Activated naive CD4-positive, alpha-beta T cell treated with anti-CD3 and anti-CD28 coated beads for 36 hours (primary cell): ENCODE measurements at places on chromosomes 5 and 9.
A peak's percentile ranks its signal among the peaks of the same experiment; 100 is the strongest.

GRCh38 chr5:35009657-35010056, 38.1 kb downstream of the AGXT2 start:
- no peak for DNase-seq
- H3K4me3 ChIP-seq: no peak overlapping the region
- no peaks in the 10 kb centered on the region for H3K4me1 ChIP-seq
- no peaks in the 10 kb centered on the region for H3K36me3 ChIP-seq

DNA sequence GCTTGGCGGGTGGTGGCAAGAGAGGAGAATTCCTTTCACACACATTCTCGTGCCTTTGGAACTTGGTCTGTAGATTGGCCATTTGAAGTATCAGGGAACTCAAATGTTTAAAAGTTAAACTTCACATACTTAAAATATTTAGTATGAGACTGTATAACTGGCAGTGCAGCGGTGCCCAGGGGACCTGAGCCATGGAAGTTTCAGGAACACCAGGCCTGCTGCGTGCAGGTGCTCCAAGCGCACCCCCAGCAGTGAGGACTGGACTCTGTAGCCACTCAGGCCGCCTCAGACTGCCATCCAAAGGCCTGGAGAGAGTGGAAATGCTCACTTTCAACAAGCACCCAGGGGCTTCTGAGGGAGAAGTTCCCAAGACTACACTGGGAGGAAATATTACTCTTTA, 273.5 kb upstream of the IRX2 start:
- H3K27me3 ChIP-seq: no peaks in the 10 kb centered on the region
- no peak overlapping the region for H3K27ac ChIP-seq
- DNase-seq: no peak
- H3K4me1 ChIP-seq: no peaks in the 10 kb centered on the region
- H3K36me3 ChIP-seq: no peaks in the 10 kb centered on the region

GRCh38 chr5:162817364-162817763, 620.0 kb upstream of the CCNG1 start:
- no peak overlapping the region for H3K4me3 ChIP-seq
- H3K4me1 ChIP-seq: no peaks in the 10 kb centered on the region
- H3K36me3 ChIP-seq: no peaks in the 10 kb centered on the region
- no peaks in the 10 kb centered on the region for H3K27me3 ChIP-seq

GRCh38 chr9:117656002-117656401, 48.2 kb upstream of the TLR4 start:
- H3K4me1 ChIP-seq: no peaks in the 10 kb centered on the region
- DNase-seq: no peak
- H3K27me3 ChIP-seq: no peaks in the 10 kb centered on the region
- no peaks in the 10 kb centered on the region for H3K36me3 ChIP-seq

DNA sequence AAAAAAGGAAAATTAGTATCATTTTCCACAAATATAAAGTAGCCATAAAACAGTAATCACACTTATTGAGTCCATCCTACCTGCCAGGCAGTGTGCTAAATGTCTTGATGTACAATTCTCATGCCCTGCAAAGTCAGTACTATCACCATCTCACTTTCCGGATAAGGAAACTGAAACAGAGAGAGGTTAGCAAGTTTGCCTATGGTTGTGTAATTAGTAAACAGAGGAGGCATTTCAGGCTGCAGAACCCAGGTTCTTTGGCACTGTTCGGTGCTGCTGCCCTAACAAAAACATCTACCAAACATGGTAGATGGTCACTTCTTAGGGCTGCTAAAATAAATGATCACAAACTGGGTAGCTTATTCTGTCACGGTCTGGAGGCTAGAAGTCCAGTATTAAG, 22.6 kb downstream of the PLAC8L1 start:
- H3K4me3 ChIP-seq: no peak overlapping the region
- no peaks in the 10 kb centered on the region for H3K36me3 ChIP-seq
- peaks cover 20% of the 10 kb centered on the region for H3K27me3 ChIP-seq
- no peak overlapping the region for H3K27ac ChIP-seq
- no peak for DNase-seq

GRCh38 chr5:37876943-37877342, 37.1 kb upstream of the GDNF start:
- no peak overlapping the region for H3K4me3 ChIP-seq
- H3K27me3 ChIP-seq: no peaks in the 10 kb centered on the region
- H3K36me3 ChIP-seq: no peaks in the 10 kb centered on the region
- H3K4me1 ChIP-seq: no peaks in the 10 kb centered on the region
- no peak for DNase-seq
- no peak overlapping the region for H3K27ac ChIP-seq

DNA sequence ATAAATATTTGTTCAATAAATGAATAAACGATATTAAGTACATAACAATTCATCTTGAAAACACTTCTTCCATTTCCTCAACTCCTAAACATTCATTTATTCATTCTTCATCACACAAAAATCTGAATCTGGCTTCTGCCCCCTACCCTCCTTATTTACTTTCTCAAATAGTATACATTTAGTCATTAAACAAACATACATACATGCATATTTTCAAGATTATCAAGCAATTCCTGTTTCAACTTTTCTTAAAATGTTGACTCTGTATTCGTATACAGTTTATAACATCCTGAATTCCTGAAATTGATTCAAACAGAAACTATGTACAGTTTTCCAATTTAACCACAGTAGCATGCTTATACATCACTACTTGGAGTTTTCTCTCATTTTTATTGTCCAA, 129.0 kb downstream of the MUSK start:
- H3K36me3 ChIP-seq: no peaks in the 10 kb centered on the region
- no peak overlapping the region for H3K4me3 ChIP-seq
- no peaks in the 10 kb centered on the region for H3K27me3 ChIP-seq
- H3K4me1 ChIP-seq: no peaks in the 10 kb centered on the region
- H3K27ac ChIP-seq: no peak overlapping the region

GRCh38 chr9:18910435-18910834, 122.6 kb downstream of the SAXO1 start:
- H3K4me1 ChIP-seq: no peaks in the 10 kb centered on the region
- no peak for DNase-seq
- no peaks in the 10 kb centered on the region for H3K36me3 ChIP-seq
- no peak overlapping the region for H3K4me3 ChIP-seq
- H3K27ac ChIP-seq: no peak overlapping the region

DNA sequence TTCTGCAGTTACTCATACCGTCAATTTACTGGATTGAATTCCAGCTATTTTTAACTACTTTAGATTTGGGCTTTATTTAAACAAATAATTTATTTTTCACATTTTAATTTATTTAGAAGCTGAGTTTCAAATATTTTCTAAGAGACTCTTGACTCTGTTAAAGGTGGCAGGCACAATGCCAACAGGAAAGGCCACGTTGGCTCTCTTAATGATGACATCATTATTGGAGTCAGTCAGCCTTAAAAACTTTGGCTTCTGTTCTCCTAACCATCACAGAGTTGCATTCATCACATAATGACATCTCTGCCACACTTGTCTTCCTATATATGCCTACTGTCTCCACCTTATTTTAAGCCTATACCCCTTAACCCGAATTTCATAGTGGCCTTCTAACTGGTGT, 172.3 kb upstream of the PLPPR1 start:
- H3K36me3 ChIP-seq: no peaks in the 10 kb centered on the region
- no peaks in the 10 kb centered on the region for H3K4me1 ChIP-seq
- no peak overlapping the region for H3K4me3 ChIP-seq
- no peak overlapping the region for H3K27ac ChIP-seq
- DNase-seq: no peak
- H3K27me3 ChIP-seq: no peaks in the 10 kb centered on the region

DNA sequence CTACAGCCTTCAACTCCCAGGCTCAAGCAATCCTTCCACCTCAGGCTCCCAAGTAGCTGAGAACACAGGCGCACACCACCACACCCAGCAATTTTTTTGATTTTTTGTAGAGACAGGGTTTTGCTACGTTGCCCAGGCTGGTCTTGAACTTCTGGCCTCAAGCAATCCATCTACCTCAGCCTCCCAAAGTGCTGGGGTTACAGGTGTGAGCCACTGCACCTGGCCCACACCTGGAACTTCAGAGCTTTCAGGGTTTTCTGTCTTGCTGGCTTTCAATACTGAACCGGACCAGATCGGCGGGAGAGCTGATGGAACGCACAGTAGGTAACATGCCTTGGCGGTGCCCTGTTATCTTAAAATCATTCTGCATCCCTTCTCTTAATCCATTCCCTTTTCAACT, 30.8 kb downstream of the IPPK start:
- no peak overlapping the region for H3K4me3 ChIP-seq
- H3K27ac ChIP-seq: no peak overlapping the region
- H3K4me1 ChIP-seq: no peaks in the 10 kb centered on the region
- no peaks in the 10 kb centered on the region for H3K27me3 ChIP-seq
- no peak for DNase-seq

GRCh38 chr9:110767559-110768063, 99.0 kb downstream of the MUSK start:
- H3K36me3 ChIP-seq: no peaks in the 10 kb centered on the region
- no peaks in the 10 kb centered on the region for H3K4me1 ChIP-seq
- no peak overlapping the region for H3K4me3 ChIP-seq
- no peak overlapping the region for H3K27ac ChIP-seq
- H3K27me3 ChIP-seq: no peaks in the 10 kb centered on the region

- no peaks in the 10 kb centered on the region for H3K27me3 ChIP-seq
- H3K36me3 ChIP-seq: peaks cover 55% of the 10 kb centered on the region
- peak; percentile 27 for DNase-seq
- H3K4me1 ChIP-seq: peaks cover 11% of the 10 kb centered on the region
- peak overlapping the region; percentile 60 for H3K27ac ChIP-seq
These were observed 109.1 kb downstream of the DOCK2 start for GRCh38 chr5:169746147-169746694.

GRCh38 chr5:124025306-124025845, 513.4 kb downstream of the CSNK1G3 start:
- no peaks in the 10 kb centered on the region for H3K4me1 ChIP-seq
- no peak overlapping the region for H3K27ac ChIP-seq
- no peaks in the 10 kb centered on the region for H3K27me3 ChIP-seq
- no peak for DNase-seq
- H3K36me3 ChIP-seq: no peaks in the 10 kb centered on the region

GRCh38 chr9:101376111-101376848, 8.5 kb downstream of the BAAT start:
- H3K27me3 ChIP-seq: peaks cover 19% of the 10 kb centered on the region
- H3K36me3 ChIP-seq: no peaks in the 10 kb centered on the region
- H3K4me1 ChIP-seq: no peaks in the 10 kb centered on the region

- H3K27ac ChIP-seq: no peak overlapping the region
- H3K27me3 ChIP-seq: no peaks in the 10 kb centered on the region
- no peak overlapping the region for H3K4me3 ChIP-seq
- H3K36me3 ChIP-seq: no peaks in the 10 kb centered on the region
- DNase-seq: no peak
These were observed 100.9 kb downstream of the SNCAIP start for GRCh38 chr5:122412966-122413365.

DNA sequence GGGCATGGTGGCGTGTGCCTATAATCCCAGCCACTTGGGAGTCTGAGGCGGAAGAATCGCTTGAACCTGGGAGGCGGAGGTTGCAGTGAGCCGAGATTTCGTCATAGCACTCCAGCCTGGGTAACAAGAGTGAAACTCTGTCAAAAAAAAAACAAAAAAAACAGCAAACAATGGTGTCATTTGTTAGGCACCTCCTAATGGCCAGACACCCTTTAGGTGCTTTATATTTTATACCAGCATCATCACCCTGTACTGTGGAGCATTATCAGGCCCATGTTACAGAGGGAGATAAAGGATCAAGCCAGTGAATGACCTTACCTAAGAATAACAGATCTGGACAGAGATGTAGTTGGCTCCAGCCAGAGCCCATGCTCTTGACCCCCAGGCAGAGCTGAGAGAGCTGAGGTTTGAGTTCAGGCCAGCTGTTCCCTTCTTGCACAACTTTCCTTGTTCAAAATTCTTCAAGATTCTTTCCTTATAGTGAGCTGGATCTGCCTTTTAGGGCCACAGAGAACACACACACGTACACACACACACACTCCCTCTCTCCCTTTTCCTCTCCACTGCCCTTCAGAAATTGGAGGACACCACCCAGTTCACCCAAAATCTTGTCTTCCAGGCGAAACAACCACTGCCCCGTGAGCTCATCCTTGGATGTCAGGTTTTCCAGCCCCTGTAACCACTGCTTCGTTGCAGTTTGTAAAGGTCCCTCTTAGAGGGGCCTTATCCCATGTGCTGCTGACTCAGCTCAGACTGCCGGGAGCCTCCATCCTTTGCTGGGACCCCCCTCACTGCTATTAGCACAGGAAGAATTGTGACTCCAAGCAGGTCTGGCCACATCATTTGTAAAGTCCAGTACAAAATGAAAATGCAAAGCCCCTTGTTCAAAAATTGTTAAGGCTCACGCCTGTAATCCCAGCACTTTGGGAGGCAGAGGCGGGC, 10.4 kb upstream of the PTGES start:
- DNase-seq: no peak
- no peak overlapping the region for H3K4me3 ChIP-seq
- H3K27me3 ChIP-seq: no peaks in the 10 kb centered on the region
- no peaks in the 10 kb centered on the region for H3K36me3 ChIP-seq

DNA sequence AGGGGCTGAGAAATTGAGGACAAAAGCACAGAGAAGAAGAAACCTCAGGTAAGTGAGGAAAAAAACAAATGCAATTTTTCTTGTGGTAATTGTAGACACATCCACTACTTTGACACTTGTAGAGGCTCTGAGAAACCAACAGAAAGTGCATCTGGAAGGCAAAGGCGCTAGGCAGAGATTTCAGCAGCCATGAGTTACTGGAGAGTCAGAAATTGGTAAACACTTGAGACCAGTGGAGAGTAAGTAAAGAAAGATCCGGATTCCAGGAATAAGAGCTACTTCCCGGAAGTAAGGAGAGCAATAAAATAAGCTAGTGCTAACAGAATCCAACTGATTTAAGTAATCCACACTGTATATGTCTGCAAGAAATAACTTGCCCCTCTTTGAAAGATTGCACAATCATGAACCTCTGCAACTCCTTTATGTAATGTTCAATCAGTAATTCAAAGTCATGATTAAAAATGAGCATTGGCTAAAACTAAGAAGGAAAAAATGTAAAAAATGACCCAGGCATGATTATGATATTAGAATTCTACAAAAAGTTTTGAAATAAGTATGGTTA, 382.1 kb downstream of the CDH18 start:
- no peaks in the 10 kb centered on the region for H3K36me3 ChIP-seq
- H3K4me1 ChIP-seq: no peaks in the 10 kb centered on the region
- H3K27me3 ChIP-seq: no peaks in the 10 kb centered on the region
- DNase-seq: no peak
- H3K27ac ChIP-seq: no peak overlapping the region

- peak; percentile 51 for DNase-seq
- H3K4me1 ChIP-seq: peaks cover 14% of the 10 kb centered on the region
- H3K27ac ChIP-seq: no peak overlapping the region
These were observed 119.8 kb downstream of the SSBP2 start for GRCh38 chr5:81631124-81631523.

GRCh38 chr5:127680595-127680994, 22.6 kb upstream of the CCDC192 start:
- H3K4me3 ChIP-seq: no peak overlapping the region
- no peak for DNase-seq
- H3K27ac ChIP-seq: no peak overlapping the region
- H3K36me3 ChIP-seq: no peaks in the 10 kb centered on the region
- no peaks in the 10 kb centered on the region for H3K4me1 ChIP-seq

DNA sequence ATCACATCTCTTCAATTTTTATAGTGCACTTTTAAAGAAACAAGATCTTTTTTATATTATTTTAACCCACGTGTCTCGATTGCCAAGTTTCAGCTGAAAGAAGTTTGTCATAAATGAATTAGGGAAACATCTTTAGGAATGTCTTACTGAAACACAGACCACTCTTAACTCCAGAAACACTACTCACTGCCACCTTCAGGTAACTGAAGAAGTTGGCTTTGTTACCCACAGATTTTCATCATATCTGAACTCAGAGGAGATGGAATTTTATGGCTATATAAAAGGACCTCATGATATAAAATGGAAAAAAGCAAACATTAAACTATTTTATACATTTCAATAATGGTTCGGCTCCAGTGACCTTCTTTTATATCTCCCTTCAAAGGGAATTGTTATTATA, 158.0 kb downstream of the SEMA5A start:
- no peak overlapping the region for H3K4me3 ChIP-seq
- H3K36me3 ChIP-seq: no peaks in the 10 kb centered on the region
- no peak for DNase-seq
- H3K4me1 ChIP-seq: no peaks in the 10 kb centered on the region
- H3K27ac ChIP-seq: no peak overlapping the region
